Caco-2 (cell line): ENCODE measurements at places on chromosomes 3 and 15.

- peak; percentile 30 for DNase-seq
These were observed 5.4 kb downstream of the VILL start for GRCh38 chr3:37995652-37996641.

DNA sequence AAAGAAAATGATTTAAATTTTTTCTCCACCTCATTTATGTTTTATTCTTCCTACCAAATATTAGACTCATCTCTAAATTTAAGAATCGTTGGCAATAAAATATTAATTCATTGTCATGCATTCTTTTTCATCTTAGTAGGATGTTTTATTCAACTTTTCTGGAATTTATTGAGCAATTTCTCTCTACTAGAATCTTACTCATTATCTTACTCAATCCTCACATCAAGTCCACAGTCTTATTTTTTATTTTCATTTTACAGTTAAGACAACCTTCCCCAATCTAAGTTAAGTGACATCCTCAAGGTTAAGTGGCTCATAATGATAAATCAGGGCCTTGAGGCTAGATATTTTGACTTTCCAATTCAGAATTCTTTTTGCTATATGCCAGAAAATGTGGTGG, 15.9 kb upstream of the ALDH1A2 start:
- DNase-seq, result no peak

DNA sequence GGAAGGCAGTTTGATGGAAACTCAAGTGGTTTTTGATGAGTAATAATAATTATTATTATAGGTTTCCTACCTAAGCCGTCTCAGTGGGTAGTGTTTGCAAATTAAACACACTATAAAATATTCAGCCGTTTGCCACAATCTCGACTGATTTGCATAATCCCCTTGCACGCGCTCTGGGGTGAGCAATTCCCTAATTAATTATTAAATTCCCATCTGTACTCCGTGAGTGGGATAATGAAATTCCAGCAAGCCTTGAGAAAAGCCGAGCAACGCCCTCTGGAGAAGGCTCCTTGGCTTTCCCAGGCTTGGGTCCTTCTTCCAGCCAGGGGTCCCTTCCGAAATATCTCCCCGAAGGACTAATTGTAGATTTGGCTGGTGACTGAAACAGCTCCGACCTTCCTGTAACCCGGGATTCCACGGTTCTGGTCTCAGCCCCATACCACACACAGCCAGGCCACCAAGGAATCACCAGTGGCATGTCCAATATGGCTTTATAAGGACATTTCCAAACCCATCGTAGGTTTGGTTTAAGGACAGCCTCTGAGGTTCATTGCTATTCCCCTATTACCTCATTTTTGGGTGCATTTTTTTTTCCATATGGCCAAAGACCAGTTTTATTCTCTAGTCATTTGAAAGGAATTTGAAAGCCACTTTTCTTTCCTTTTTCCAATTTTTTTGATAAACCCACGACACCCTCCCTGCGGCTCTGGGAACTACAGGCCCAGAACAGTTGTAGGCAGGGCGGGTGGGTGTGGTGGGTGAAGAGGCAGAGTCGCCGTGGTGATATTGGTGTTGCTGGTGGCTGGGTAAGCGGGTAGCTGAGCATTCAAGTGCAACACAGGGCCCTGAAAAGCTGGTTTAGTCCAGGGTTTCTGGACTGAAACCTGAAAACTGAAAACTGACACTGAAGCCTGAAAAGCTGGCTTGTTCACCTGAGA, 33.2 kb upstream of the RGMA start:
- no peak for DNase-seq

GRCh38 chr15:72168131-72168807, 29.3 kb downstream of the GRAMD2A start:
- DNase-seq, result peak; percentile 73

DNA sequence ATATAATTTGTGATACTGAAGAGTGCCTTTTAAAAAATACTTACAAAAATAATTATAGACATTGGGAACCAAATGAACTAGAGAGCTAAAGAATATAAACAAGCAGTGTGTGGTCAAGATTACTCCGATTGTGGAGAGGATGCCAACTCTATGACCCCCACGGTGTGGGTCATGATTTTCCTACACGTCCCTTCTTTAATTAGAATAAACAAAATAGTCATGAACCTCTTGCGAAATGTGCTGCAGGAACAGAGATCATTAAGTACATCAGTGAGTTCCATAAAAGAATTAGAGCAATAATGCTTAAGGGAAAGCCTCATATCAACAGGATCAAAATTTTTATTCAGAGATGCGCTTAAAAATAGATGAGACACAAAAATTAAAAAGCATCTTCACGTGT, 476.6 kb upstream of the ROBO1 start:
- DNase-seq, result no peak

DNA sequence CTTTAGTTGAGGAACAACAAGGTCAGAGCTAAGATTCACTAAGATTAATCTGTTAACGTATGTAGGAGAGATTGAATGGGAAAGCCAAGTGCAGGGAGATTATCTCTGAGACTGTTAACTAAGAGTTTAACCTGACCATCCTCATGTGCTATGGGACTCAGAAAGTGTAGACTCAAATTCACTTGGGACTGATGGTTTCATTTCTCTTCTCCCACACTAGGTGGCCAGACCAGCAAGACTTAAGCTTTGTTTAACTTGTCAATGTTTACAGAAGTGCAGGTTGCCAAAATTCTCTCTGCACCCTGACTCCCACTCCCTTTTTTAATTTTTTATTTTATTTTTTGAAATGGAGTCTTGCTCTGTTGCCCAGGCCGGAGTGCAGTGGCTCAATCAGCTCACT, 6.3 kb upstream of the HEXA start:
- peak; percentile 4 for DNase-seq

DNA sequence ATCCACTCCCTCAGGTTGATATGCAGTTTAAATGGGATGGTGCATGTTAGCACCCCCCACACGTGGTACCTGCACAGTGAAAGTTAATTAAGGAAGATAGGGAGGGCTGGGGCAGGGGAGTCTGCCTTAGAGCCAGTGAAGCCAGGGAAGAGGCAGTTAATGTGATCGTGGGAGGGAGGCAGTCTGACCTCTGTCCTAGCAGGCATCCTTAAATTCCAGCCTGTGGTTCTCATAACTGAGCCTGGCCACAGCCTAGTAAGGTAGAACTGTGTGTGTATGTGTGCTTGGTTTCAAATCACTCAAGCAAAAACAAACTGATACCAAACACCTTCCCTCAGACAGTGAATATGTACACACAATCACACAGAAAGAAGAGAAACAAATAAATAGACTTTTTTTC, 319.1 kb upstream of the TLE3 start:
- no peak for DNase-seq

DNA sequence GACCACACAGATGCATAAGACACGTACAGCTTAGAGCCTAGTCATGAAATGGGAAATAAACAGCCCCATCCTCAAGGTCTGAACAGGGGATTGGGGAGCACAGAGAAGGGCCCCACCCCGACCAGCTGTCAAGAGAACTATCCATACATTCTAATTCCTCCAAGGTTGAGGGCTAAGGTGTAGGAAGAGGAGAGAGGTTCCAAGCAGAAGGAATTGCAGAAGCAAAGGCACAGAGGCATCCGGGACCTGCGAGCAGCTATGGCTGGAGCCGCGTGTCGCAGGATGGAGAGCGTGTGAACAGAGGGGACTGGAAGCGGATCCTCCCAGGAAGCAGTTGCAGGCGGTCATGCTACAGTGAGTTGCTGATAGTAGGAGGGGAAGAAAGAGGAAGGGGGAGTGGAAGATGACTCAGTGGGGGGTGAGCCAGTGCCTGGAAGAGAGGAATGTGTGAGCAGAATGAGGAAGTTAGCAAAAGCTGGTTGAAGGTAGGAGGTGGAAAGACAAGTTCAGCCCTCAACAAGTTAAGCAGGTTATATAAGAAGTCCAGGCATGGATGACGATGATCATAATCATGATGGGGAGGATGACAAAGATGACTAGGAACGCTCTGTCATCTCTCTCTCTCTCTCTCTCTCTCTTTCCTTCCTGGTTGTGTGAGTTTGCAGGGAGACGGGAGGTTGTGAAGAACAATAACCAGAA, 89.7 kb downstream of the LIPC start:
- DNase-seq, result peak; percentile 76

GRCh38 chr15:70133296-70133695, 35.6 kb upstream of the TLE3 start:
- DNase-seq, result no peak

DNA sequence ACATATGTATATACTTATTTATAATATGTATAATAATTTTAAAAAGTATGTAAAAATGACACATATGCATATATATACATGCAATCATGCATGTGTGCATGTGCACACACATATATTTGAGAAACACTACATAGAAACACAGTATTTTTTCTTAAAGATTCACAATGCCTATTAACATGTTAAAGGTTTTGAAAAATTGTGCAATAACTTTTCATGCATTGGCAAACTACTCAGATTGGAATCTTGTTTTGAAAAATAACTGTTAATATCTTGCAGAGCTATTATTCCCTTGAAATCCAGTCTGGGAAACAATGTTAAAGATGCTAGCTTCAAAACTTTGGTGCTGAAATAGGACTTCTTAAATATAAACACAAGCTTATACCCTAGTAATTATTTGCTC, 256.2 kb upstream of the P2RY1 start:
- DNase-seq, result no peak

GRCh38 chr3:109057056-109057455, 60.9 kb downstream of the MORC1 start:
- DNase-seq, result no peak
